ENCODE measurements at places on chromosomes 11 and 22.

- DNase-seq = no peak
Measured at GRCh38 chr11:77046060-77046501, 11.9 kb downstream of the B3GNT6 start.

DNA sequence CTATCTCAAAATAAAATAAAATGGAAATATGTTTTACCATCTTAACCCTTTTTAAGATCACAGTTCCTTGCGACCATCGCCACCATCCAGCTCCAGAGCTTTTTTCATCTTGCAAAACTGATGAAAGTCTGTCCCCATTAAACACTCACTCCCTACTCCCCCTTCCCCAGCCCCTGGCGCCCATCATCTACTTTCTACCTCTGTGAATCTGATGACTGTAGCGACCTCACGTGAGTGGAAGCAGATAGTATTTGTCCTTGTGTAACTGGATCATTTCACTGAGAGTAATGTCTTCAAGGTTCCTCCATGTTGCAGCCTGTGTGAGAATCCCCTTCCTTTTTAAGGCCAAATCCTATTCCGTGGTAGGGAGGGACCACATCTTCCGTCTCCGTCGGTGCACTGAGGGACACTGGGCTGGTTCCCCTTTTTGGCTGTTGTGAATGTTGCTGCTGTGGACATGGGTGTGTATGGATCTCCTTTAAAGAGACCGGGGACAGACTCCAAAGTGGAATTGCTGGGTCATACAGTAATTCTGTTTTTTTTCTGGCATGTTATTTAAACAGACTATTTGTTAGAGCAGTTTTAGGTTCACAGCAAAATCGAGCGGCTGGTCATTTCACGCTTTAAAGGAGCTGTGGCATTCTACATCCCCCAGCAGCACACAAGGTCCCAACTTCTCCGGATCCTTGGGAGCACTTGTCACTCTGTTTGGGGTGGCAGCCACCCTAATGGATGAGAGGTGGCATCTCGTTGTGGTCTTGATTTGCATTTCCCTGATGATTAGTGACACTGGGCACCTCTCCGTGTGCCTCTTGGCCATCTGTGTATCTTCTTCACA is 120.0 kb downstream of the KCNQ1 start:
- no peak for DNase-seq

GRCh38 chr11:3230636-3231549 is 1.3 kb downstream of the MRGPRE start:
- no peak for DNase-seq

GRCh38 chr11:7531011-7531410 is 17.2 kb downstream of the PPFIBP2 start:
- DNase-seq = no peak

- peak; percentile 85 for DNase-seq
Measured at GRCh38 chr11:129828301-129828836, 12.7 kb downstream of the TMEM45B start.

DNA sequence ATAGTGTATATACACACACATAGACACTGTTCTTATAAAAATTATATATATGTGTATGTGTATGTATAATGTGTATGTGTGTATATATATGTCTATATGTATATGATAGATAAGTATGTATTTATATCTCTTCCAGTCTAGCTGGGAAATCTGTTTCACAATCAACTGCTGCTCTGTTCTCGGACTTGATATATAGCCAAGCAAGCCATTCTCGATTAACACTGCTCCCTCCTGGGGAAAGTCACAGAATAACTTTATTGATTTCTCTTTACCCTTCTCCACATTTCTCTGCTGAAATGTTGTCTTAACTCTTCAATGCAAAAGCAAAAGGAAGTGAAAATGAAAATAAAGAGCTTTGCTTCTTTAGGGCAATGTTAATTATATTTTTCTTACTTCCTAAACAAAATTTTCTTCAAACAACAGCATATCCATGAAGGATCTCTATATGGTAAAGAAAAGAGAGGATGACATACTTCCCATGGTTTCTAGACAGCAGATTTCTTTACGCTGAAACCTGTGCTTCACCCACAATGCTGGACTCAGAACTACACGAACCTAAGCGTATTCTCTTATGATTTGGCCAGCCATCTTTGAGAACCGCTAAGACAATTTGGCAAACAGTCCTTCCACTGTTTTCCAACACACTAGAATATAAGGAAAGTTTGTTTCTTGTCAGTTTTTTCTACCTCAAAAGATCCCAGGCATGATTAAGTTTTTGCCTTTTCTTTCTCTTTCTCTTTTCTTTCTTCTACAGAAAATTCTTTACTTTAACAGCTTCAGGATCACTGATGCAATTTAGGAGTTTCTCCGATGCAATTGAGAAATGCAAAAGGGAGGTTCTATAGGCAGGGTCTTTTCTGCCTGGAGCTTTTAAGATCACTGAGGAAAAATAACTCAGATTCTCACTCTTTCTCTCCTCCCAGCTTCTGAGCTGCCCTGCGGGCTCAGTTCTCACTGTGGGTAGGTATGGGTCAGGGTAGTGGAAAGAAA is 1.9 kb downstream of the BLID start:
- no peak for DNase-seq

- no peak for DNase-seq
Measured at GRCh38 chr11:15737320-15737719, 619.0 kb downstream of the SOX6 start.

DNA sequence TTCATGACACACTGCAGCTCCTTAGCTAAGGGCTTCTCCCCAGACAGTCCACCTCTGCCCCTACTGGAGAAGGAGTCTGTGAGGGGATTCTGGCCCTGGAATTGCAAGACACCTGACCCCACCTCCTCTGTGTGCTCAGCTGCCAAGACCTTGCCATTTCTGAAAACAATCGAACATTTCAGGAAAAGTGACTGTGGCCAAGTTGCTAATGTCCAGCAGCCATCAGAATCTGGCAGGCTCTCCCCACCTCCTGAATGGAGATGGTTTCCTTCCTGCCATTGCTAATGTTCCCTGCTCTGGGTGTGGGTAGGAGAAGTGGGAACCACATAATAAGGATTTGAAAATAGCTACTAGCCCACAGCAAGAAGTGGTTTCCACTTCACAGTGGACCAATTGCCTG is 127.2 kb upstream of the ALX4 start:
- no peak for DNase-seq

- DNase-seq = no peak
Measured at GRCh38 chr11:32304521-32304920, 130.8 kb downstream of the WT1 start.

- no peak for DNase-seq
Measured at GRCh38 chr11:2375964-2376551, 1.1 kb upstream of the CD81 start.

GRCh38 chr11:1546536-1547466 is 25.3 kb downstream of the DUSP8 start:
- DNase-seq = peak; percentile 60

- DNase-seq = no peak
Measured at GRCh38 chr11:22337596-22338485, at the start of gene SLC17A6. SLC17A6 (plus strand) TSS chr11:22338381; CDS start chr11:22338534, 153 bp downstream.

- no peak for DNase-seq
Measured at GRCh38 chr11:31968461-31969358, 122.2 kb upstream of the RCN1 start.

- DNase-seq = no peak
Measured at GRCh38 chr22:19816372-19817119, 38.1 kb downstream of the GNB1L start.

- DNase-seq = no peak
Measured at GRCh38 chr11:9972989-9973388, 309.1 kb downstream of the SWAP70 start.

DNA sequence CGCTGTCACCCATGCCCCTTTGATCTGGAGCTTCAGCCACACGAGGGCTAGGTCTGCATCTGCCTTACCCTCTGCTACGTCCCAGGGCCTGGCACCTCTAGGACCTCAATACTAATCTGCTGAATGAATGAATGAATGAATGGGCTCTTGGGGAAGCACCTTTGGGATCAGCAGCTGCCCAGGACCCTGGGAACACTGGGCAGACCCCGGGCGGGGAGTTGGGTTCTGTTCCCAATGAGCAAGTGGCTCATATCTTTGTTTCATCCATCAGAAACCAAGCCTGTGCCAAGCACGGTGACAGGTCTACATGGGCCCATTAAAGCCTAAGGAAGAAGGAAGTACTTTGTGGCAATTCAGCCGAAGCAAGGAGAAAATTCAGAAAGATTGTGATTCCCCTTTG is 41.5 kb upstream of the SHISAL1 start:
- no peak for DNase-seq

- DNase-seq = no peak
Measured at GRCh38 chr22:37485395-37486223, 575 bp downstream of the MFNG start.

Measured in NCI-H774 (cell line).